ELR (cell line): ENCODE measurements at places on chromosomes 11 and 22.
A peak's percentile ranks its signal among the peaks of the same experiment; 100 is the strongest.

- DNase-seq = peak; percentile 42
These were observed 5.4 kb downstream of the GNAZ start for GRCh38 chr22:23075525-23076216.

- no peak for DNase-seq
These were observed 1.9 kb downstream of the FBXO7 start for GRCh38 chr22:32476281-32477195.

DNA sequence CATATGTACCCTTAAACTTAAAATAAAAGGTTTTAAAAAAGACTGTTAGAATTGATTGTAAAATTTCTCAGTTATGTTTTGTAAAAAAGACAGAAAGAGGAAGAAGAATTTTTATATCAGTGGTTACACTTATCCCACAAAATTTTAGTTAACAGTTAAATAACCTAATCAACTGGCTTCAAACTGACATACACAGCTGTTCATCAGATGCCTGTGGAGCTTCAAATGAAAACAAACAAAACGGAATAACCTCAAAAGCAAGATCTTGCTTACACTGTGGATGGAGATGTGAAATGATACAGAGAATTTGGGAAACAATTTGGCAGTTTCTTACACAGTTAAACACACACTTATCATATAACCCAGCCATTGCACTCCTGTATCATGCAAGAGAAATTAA, 521.0 kb downstream of the ETS1 start:
- no peak for DNase-seq

DNA sequence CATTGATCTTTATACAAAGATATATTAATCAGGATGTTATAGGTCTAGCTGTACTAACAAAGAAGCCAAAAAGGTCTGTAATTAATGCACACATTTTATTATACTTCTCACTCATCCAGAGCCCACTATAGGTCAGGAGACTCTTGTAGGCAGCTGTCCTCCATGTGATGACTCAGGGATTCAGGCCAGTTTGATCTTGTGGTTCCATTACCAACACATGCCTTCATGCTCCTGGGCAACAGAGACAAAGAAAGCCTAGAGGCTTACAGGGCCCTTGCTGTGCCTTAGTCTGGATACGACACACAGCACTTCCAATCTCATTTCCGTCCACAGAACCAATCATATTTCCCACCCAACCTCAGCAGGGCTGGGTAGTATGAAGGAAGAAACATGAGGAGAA, 150.3 kb upstream of the NCAM1 start:
- DNase-seq = no peak

DNA sequence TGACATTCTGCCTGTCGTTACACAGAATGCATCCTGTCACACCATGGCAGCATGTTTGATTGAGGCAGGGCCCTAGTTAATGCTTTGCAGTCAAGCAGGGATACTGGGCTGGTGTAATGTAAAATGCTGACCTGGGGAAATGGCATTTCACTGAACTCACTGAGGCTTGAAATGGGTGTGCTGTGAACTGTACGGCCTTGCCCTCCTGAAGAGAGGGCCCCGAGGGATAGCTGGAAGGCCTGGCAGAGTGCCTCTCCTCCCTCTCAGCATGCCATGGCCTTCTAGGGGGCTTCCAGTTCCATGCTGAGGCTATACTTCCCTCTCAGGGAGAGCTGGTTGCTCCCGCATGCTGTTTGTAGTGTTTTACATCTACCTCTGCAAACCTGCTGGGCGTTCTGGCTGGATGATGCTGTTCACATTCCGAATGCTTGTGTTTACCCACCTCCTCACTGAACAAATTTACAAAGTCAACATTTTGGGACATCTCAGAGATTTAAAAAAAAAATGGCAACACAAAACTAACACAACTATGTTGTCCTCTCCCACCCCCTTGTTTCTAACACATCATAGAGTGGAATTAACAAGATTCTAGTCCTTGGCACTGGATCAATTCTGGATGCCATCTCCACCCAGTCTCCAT, 416.7 kb upstream of the CADM1 start:
- no peak for DNase-seq

DNA sequence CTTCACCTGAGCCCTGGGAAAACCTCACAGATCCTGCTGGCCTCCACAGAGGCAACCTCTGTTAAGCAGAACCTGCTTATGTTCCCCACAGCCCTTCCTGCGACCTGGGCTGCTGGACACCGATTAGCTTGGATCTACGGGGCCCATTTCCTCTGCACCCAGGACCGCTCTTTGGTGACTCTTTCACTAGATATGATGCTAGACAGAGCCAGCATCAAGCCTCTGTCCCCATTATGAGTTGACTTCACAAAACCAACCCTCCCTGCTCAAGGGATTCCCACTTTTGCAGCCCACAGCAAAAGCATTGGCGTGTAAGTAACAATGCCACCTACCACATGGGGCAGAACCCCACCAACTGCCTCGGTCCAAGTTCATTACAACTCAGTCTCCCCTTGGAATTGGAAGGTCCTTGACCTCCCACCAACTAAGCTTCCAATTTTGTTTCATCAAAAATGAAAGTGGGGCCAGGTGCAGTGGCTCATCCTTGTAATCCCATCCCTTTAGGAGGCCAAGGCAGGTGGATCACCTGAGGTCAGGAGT, 15.2 kb upstream of the TMPRSS4 start:
- no peak for DNase-seq

DNA sequence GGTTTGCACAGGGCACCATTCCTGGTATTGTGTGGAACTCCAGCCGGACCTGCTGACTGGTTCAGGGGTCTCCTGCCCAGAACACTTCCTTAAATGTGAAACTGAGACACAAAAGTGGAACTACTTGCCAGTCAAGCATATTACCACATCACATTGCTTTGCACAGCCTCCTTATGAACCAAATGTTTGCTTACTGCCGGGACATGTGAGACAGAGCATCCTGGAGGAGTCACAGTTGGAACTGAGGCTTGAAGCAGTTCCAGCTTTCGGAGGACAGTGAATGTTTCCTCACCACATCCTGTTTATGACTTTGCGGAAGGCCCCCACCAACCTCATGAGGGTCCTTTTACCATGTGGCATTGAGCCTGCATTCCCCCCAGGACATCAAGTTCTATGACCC, 105.8 kb upstream of the ARHGAP42 start:
- peak; percentile 7 for DNase-seq

DNA sequence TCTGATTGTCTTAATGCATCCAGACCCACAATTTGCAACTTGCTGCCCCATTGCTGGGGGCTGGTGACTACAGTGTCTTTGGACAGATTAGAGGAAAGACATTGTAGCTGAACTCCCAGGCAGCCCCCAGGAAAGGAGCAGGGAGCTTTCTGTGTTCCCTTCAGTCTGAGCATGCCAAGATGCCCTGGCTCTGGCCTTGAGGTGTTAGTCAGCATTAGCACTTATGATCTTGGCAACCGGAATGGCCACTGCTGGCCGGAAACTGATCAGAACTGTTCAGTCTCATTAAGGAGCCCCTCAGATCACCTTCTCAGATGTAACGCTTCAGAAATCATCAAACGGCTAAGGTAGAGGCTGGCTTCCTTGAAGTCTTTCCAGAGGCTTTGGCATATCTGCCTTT, 195.2 kb downstream of the NAV2 start:
- no peak for DNase-seq

DNA sequence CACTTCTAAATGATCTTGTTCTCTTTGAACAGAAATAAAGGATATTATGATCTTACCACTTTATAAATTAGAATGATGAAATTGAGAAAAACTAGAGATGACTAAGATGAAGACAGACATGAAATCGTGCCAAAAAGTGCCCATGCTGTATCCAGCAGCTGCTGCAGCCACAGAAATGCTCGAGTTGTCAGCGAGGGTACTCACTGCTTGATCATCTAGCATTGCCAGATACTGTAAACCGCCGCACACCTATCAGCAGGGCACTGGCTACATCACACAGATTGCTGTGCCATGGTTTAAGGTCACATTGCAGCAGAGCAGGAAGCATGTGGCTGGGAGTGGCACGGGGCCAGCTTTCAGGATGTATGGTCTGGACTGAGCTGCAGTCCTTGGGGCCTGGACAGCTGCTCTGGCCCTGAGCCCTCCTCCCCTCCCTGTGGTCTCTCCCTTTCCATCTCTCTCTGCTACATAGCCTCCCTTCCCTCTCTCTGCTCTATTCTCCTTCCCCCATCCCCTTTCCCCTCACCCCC, 51.0 kb upstream of the SEPTIN5 start:
- DNase-seq = peak; percentile 45

- no peak for DNase-seq
These were observed 19.3 kb downstream of the SYN3 start for GRCh38 chr22:33038836-33039235.

DNA sequence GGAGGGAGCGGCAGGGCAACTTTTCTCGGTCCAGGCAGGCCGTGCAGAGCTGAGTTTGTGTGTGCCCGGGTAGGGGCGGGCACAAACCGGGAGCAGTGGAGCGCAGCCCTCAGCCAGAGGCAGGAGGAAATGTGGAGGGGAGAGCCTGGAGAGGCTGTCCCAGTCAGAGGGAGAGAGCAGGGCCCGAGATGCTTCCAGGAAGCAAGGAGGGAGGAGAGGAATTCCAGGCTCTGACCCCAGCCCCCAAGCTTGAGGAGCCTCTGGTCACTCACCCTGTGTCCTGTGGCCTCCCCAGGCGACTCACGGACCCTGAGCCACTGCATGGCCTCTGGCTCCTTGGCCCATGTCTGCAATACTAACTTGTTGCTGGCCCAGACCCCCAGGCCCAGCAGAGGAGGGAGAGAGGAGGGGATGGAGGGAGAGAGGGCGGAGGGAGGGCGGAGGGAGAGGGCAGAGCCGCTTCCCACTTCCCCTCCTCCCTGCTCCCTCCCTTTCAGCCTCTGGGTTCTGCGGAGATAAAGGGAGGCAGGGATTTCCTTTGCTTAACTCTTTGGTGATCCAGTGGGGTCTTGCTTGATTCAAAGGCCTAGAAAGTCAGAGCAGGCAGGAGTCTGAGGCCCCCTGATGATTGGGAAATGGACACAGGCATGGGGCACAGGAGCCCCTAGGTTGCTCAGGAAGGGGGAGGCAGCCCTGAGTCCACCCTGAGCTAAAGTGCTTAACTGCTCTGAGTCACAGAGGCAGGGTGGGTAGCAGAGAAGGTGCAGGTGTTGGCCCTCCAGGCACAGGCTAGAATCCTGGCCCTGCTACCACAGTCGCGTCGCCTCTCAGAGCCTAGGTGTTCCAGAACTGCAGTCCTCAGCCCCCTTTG, at the start of gene C1QTNF6:
TSS of gene C1QTNF6 (minus strand) at position 357 of the 871 bp plus-strand sequence. CDS start at position 323, 34 bp downstream.
- peak; percentile 64 for DNase-seq

DNA sequence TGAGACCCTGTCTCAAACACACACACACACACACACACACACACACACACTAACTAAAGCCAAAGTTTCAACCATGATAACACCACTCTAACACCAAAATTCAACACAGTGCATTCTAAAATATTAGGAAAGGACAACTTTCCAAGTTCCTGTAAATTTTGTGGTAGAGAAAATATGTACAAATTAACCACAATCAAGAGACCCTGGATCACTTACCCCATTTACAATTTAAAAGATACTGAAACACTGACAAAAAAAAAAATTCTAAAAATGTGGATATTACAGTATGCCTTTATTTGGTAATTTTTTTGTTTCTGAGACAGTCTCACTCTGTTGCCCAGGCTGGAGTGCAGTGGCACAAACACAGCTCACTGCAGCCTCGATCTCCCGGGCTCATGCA, 9.7 kb downstream of the MRTFA start:
- DNase-seq = no peak

- no peak for DNase-seq
These were observed 108.0 kb upstream of the CADM1 start for GRCh38 chr11:115612046-115612730.

DNA sequence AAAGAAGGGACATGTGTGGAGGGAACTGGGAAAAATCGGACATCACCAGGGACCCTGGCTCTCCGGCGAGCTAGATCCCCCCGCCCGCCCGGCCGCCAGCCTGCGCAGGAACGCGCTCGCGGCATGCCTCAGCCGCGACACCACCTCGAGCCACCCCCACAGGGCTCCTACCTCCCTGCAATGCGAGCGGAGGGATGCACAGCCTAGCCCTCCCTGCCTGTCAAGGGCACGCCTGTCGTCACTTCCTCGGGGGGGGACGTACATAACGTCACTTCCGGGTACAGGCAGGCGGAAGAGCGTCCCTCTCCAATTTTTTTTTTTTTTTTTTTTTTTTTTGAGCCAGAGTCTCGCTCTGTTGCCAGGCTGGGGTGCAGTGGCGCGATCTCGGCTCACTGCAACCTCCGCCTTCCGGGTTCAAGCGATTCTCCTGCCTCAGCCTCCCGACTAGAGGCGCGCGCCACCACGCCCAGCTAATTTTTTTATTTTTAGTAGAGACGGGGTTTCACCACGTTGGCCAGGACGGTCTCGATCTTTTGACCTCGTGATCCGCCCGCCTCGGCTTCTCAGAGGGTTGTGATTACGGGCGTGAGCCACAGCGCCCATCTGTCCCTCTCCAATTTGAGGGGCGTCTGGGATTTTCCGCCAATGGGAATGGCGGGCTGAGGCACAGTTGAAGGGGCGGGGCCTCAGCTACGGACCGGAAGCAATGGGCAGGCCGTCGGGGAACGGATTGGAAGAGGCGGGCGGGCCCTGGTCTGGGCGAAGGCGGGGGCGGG, at the start of gene TXN2:
TSS of gene TXN2 (minus strand) at position 248 of the 776 bp plus-strand sequence. CDS start 803 bp downstream, outside the sequence.
- DNase-seq = peak; percentile 98
